Right ventricle myocardium inferior (tissue), 1 donor: ENCODE measurements at places on chromosomes 4 and X. TPM values are rescaled to one million over a fixed set of nuclear protein-coding genes. Genes with fewer than 3 reads are reported as not detected.

DNA sequence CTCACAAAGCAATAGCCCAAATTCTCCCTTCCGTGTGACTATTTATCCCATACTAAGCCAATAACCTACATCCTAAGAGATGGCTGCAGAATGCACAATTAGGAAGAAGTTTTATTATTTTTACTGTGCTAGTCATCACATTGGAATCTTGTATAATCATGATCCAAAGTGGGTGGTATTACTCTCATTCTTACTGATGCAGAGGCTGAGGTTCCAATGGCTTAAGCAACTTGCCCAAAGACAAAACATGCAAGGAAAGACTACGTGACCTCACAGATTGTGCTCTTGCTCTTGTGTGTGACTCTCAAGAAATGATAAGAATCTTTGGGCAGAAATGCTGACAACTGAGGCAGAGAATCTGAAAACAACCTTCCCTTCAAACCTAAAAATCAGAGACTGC lies 212.2 kb downstream of the LDB2 start:
- DNase-seq = no peak

DNA sequence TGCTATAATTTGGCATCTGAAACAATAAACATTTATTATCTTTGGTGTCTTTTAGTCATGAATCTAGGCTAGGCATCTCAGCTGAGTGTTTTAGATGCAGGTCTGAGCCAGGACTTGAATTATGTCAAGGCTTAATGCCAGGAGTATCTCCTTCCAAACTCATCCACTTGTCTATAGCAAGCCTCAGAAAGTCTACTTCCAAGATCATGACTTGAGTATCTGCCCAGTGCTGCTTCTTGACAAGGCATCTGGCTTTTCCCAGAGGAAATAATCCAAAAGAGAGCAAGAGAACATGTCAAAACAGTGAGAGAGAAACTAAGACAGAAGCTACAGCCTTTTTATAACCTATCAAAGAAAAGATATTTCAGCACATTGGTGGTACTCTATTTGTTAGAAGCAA lies 1052.1 kb upstream of the PCDH10 start:
- DNase-seq = no peak

- no peak for DNase-seq
These were observed 272.2 kb downstream of the DHRSX start for GRCh38 chrX:2228536-2228935.

DNA sequence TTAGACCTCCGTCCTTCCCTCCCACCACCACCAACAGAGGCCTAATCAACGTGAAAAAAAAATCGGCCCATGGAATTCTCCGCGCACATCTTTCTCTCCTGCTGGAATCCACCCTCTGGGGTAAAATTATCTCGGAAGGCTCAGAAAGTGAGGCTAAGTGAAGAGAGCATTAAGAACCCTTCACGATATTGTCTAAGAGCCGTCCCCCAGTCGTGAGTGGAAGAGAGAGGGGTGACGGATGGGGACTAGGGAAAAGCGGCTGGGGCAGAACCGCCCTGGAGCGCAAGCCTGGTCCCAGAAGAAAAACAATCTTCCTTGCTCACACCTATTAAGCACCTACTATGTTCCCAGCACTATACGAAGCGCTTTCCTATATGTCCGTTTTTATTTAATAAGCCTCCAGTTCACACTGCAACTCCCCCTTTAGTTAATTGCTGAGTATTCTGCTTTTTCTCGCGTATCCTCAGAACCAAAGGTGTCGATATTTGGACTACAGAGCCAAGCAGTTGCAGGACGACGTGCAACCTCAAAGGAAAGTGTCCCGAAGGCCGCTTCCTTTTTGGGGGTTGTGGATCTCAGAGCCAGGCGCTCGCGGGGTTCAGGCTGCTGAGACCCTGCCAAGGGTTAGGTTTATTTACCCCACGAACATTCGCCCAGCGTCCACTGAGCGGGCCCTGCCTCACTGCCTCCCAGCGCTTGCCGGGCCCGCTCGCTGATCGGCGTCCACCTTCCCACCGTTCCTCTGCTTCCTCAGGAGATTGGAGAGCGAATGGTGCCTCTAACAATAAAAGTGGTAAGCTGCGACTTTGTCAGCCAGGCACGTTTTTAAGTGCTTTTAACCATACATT lies 889 bp downstream of the MGARP start:
- no peak for DNase-seq

GRCh38 chr4:179399054-179399782 lies 1957.0 kb upstream of the AGA start:
- DNase-seq = no peak

DNA sequence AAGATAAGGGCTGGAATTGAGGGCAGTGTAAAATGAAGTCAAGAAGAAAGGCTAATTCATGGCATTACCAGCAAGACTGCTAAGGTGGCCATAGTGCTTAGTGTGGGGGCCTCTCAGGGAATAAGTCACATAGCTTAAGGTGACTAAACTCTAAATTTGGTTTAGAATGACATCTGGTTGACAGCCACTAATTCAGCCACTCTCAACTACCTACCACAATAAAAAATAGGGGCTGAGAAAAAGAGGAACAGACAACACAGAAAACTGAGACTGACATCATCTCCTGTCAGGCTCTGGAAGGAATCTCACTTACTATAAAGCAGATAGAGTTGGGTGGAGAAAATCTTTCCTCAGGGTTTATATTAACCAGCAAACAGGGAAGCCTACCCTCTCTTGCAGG lies 96.9 kb downstream of the CHRDL1 start:
- DNase-seq = no peak

GRCh38 chr4:81565142-81565870 lies 93.6 kb upstream of the RASGEF1B start:
- DNase-seq = peak; percentile 90

DNA sequence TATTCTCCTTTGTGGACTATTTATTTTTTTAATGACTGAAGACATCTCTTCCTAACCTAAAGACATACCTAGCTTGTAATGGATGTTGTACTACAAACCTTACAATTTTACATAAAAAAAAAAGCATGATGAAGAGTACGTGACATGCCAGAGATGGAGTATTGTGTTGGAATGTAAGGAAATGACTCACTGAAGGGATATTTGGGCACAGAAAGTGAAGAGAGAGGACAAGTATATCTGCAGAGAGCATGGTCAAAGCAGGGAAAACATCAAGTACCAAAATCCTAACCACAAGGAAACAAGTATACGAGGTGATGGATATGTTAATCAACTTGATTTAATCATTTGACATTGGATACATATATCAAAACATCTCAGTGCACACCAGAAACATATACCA lies 1051.4 kb upstream of the PRKX start:
- no peak for DNase-seq

DNA sequence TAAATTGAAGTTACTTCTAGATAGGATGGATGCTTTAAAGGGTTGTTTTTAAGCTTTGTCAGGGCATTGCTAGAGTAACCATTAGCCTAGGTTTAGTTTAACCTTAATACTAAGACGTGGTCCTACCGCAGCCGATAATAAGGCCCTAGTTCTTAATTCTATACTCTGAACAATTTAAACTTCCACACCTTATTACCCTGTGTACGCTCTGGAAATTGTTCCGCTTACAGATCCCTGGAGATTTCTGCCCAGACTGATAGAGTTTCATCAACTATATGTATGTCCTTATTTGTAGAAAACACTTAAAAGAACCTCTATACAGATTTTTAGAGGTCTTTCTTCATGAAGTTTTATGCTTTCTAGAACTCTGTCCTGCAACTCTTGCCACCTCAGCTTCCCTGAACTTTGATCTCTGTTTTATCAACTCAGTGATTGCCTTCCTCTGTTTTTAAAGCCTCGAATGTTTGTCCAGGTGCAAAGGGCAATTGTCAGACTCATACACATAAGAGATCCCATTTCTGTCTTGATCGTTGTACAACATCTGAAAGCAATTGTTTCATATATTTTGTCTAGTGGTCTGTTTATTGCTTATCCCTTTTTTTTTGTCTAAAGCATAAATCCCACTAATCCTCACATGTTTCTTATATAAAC lies 71.1 kb upstream of the VCX start:
- DNase-seq = no peak

DNA sequence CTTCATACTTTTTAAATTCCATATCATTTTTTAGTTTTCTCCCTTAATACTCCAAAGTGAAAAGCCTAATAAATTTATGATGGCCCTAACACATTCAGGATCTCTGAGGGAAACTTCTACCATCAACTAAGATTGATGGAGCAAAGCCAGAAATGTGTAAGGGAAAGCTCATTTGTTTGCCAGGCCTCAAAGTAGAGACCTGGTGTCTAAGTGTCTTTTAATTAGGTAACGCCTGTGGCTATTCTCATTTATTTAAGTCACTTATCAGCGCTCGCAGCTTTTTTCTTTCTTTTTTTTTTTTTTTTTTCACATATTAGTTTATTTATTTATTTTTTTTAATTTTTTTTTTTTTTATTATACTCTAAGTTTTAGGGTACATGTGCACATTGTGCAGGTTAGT lies 242.4 kb downstream of the TMA16 start:
- DNase-seq = no peak

DNA sequence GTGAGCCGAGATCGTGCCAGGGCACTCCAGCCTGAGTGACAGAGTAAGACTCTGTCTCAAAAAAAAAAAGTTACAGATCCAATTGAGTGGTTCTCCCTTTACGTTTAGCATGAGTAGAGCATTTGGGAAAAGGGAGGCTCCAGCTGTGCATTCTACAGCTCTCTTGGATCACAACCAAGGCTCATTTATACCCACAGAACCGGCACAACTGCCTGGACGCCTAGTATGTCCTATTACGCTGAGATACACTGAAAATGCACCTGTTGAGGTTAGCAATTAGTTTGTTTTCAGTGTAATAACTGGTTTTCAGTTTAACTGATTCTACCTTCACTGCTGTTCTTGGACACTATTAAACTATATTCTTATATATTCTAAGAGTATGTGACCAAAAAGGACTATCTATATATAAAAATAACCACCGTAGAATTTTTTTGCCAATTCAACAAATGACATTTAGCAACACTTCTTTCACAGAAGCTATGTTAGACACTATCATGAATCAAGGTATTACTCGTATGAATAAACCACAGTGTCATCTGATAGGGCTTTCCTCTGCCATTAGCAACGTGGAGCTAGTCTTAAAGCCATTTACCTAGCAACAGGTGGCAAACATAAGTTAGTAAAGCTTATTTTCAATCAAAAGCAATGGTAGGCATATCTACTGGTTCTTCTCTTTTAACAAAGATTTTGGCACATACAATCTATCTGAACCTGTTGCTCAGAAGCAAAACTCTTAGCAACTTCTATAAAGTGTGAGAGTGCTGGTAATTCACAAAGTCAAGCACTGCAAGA lies 3.6 kb downstream of the OTUD4 start:
- DNase-seq = no peak

GRCh38 chr4:37946503-37947179 lies 13.6 kb upstream of the PTTG2 start:
- DNase-seq = no peak

DNA sequence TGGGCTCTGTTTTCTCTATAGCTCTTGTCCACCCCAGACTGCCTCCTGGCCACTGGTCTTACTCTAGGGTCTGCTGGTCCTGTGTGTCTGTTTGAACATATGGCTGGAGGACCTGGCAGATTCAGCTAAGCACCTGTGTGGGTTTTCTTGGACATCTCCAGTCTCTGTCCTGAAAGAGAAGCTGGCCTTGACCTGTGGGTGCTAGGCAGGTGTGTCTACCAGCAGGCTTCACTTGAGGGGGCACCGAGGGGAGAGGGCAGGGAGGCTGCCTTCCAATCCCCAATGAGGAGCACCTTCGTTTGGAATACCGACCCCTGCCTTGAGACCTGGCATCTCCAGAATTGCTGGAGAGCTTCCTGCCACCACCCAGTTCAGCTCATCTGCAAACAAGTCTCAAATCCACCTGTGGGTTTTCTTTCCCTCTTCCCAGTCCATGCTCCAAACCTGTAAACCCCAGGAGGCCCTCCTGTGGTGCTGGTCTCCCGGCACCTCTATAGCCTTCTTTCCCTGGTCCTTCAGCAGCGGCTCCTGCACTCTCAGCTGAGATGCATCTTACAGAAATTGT lies 45.2 kb downstream of the HTRA3 start:
- no peak for DNase-seq

DNA sequence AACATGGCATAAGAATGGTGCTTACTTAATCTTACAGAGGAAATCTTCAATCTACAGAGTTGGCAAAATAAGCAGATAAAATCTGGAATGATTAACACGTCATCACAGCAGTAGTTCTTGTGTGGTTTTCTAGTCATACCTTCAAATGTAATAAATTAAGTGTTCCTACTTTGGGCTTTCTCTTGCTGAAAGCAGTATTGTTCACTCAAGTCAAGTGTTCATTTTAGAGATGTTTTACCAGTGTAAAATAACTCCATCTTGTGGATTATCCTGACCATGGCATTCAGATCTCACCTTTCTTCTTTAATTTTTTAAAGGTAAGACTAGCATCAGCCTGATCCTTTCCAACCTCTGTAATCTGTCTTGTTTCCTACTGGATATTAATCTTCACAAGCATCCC lies 72.9 kb downstream of the ADAMTS3 start:
- no peak for DNase-seq

DNA sequence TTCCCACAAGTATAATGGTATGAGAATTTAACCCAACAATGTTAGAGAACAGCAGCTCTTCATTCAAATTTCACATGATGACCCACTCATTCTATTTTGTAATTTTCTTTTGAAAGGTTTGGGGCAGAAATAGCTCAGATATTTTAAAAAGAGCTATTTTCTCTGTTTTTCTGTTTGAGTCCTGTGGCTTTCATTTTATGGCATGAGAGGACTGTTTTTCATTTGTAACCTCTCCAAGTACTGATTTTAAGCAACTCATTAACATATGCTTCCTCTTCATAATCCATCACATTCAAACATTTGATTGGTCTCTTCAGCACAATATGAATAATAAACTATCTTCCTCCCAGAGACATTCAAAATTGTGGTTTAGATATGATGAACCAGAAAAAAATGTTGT lies 129.0 kb upstream of the TEX13A start:
- no peak for DNase-seq

GRCh38 chr4:8646296-8647093 lies 53.9 kb downstream of the CPZ start:
- DNase-seq = no peak

The XAGE2 gene
- not detected for total RNA-seq

The SPANXN3 gene
- total RNA-seq = not detected

The FOXR2 gene
- total RNA-seq = not detected

The SPANXB1 gene
- not detected for total RNA-seq

The RBM47 gene
- total RNA-seq = 4.7 TPM

The HTR2C gene
- total RNA-seq = not detected

The CLDN34 gene
- not detected for total RNA-seq

The MANBA gene
- total RNA-seq = 24.8 TPM

The EPHA5 gene
- 0.11 TPM for total RNA-seq

The MAGEA1 gene
- not detected for total RNA-seq

The DACH2 gene
- total RNA-seq = not detected

The DCX gene
- not detected for total RNA-seq

The AFP gene
- total RNA-seq = not detected

The PAGE4 gene
- total RNA-seq = not detected

The ZIC3 gene
- not detected for total RNA-seq

The TIGD4 gene
- not detected for total RNA-seq

The MAGEC1 gene
- total RNA-seq = not detected

The UCP1 gene
- not detected for total RNA-seq
